Foreskin melanocyte (primary cell): ENCODE measurements at places on chromosomes 6 and 20.

DNA sequence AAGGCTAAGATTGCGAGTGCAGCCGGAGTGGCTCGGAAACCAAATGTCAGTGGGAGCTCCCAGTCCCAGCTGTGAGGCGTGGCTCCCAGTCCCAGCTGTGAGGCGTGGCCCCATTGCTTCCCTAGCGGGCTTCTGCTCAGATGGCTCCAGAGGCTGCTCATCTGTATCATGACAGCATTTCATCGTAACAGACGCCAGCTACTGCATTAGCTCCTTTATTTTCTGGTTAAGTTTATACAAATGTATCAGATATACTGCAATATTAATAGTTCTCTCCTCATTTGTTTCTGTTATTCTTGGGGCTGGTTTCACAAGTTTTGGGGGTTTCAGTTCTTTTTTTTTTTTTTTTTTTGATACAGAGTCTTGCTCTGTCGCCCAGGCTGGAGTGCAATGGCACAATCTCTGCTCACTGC is 34.7 kb upstream of the TBXT start:
- DNase-seq, result no peak

GRCh38 chr20:53774461-53775203 is 181.0 kb upstream of the ZNF217 start:
- no peak for DNase-seq

DNA sequence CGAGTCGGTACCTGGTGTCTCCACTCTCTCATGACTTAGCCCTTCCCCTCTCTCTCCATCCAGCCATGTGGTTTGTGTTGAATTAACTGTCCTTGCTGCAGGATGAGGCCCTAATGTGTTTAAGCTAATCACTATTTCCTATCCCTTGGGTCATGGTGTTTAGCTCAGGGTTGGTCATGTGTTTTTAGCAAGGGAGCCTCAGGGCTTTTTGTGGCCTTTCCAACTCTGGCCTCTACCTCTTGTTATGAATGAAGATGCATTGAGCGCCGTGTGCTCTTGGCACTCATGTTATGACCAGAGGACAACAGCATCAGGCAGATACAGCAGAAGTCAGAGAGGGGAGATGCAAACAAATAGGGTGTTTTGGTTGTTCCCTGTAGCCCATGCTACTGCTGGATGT is 674.2 kb upstream of the FLRT3 start:
- peak; percentile 33 for DNase-seq

DNA sequence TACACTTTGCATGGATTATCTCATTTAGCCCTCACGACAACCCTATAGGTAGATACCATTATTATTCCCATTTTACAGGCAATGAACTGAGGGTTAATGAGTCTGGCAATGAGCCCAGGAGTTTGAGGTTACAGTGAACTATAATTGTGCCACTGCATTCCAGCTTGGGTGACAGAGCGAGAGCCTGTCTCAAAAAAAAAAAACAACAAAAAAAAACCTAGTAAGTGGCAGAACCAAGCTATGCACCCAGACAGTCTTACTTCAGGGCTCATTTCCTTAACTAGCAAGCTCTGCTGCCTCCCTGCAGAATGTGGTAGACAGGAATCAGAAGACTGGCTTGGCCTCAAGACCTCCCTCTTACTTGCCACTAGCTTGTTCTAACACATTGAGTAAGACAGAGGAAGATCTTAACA is 71.9 kb upstream of the RREB1 start:
- no peak for DNase-seq

DNA sequence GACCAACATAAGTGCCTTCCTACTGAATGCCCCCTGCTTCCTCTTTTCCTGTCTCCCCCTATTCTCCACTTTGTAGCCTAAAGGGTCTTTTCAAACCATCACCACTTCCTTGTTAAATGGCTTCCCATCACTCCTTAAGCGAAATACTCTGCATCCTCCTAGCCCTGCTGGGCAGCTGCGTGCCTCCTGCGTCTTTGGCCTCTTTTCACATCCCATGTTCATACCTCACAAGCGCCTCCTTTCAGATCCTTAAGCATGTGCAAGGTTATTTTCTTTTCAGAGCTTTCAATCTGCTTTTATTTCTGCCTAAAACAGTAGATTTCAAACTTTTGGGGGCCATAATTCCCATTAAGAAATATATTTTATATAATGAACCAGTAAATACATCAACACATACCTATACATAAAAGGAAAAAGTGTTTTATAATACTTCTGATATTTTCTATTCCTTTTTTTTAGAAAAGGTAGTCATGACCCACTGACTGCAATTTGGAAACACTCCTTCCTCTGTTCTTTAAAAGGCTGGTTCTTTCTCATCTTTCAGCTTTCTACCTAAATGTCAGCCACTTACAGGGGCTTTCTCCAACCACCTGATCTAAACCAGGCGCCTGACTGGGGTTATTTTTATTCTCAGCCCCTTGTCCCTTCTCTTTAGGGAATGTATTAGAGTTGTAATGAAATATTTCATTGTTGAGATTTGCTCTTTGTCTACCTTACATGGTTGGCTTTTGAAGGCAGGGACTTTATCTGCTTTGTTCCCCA is 84.1 kb downstream of the PRDM1 start:
- no peak for DNase-seq
